ENCODE measurements at places on chromosomes 11 and 22.

DNA sequence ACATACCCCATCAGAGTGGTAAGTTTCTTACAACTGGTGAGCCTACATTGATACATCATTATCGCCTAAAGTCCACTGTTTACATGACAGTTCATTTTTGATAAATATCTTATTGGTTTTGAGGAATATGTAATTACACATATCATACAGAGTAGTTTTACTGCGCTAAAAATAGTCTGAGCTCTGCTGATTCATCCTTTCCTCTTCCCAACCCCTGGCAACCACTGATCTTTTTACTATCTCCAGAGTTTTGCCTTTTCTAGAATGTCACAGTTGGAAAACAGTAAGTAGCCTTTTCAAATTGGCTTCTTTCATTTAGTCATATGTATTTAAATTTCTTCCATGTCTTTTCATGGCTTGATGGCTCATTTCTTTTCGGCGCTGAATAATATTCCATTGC lies 112.8 kb downstream of the LARGE1 start:
- DNase-seq = no peak

GRCh38 chr11:56637500-56637899 lies 4.7 kb downstream of the OR5AP2 start:
- DNase-seq = no peak

- no peak for DNase-seq
Observed at GRCh38 chr11:72209101-72209500, 7.5 kb upstream of the FOLR2 start.

DNA sequence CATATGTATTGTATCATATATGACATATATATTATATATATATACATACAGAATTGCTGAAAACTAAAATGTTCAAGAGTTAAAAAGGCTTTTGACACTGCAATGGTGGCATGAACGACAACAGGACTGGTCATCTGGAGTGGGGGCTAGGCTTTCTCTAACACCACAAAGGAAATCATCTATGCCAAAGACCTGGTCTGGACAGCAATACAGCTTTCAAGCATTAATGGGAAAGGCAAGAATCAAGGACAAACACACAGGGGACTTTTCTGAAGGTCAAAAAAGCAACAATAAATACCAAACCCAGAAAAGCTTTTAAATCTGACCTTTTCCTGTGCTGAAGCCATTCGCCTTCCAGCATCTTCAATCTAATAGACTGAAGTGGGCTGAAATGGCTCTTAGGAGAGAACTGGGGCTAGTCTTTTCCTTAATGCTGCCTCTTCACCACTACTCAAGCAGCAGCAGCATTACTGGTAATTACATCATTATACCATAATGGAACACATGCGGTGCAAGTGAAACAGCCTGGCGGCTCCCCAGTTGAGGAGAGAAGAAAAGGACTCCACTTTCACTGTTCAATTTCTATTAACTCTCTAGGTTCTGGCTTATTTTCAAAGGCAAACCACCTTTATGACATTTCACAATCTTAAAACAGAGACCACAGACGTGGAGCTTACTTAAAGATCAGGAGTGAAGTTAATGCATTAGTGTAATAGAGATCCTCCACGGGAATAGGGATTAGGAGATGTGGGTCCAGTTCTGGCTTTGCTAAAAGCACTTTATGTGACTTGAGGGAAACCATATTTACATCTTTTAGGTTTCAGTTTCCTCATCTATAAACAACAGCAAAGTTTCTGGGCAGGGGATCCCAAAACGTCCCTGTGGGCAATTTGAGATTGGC lies 63.0 kb downstream of the GAB2 start:
- DNase-seq = no peak

GRCh38 chr11:32229576-32230240 lies 138.8 kb downstream of the RCN1 start:
- DNase-seq = no peak

- DNase-seq = no peak
Observed at GRCh38 chr22:48103126-48103875, 1340.9 kb downstream of the TBC1D22A start.

DNA sequence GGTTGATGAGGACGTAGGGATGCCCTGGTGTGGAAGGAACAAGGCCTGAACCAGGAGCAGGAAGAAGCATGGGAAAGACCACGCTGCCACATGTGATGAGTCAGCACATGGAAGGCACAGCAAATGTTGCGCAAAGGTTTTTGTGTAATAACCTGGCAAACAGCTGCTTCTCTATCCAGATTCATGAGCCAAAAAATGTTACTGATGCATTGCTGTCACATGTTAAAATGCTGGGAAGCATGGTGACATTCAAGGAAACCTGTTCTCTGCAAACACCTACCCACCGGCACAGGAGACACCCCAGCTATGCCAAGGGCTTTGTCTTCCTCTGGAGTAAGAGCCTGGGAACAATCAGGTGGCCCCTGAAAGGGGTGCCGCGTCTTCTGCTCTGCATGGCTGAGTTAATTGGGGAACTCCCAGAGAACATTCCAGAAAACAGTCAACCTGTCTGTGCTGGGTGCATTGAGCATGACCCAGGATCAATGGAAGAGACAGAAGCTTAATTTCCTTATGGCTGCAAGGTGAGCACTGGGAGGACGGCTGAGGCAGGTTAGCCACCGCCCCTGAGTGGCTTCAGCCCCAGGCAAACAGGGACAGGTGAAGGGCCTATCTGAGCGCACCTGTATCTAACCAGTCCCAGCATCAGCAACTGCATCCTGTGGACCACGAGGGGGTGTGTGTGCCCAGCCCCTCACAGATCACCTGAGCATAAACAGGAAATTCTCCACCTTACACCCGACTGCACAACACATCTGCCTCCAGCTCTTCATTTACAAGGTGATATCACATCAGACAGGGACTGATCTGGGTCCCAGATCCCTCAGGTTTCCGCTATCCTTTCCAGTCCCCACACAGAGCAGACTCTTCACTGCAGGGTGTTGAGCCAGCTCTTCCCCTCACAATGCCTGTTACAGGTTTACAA lies 108.4 kb downstream of the GGTLC2 start:
- DNase-seq = no peak

DNA sequence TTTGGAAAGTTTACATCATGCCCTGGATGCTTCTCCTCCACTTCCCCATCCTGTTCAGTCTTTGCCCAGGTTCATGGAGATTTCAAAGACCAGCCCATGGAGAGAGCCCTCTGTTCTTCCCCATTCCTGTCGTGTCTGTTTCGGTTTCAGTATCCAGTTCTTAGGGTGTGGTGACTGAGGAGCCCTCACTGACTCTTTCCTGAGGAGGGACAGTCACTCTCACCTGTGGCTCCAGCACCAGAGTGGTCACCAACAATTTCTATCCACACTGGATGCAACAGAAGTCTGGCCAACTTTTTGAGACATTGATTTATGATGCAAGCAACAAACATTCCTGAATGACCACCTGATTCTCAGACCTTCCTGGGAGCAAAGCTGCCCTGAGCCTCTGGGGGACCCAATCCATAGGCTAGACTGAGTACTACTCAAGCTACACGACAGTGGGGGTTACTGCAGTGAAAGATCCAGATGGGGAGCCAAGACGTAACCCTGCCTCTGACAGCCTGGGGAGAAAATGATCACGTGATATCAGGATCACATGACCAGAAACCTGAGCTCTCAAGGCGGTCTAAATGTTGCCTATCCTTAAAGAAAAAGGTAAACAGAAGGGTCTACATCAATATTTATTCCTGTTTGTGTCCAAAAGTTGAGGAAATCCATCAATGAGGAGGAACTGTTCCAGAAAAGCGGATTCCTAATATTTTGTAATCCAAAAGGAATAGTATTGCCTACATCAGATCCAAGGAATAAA lies 76.2 kb upstream of the VPREB1 start:
- no peak for DNase-seq

GRCh38 chr11:130729193-130729592 lies 187.1 kb downstream of the SNX19 start:
- no peak for DNase-seq

- peak; percentile 59 for DNase-seq
Observed at GRCh38 chr22:37599153-37599552, 9.5 kb upstream of the GGA1 start.

DNA sequence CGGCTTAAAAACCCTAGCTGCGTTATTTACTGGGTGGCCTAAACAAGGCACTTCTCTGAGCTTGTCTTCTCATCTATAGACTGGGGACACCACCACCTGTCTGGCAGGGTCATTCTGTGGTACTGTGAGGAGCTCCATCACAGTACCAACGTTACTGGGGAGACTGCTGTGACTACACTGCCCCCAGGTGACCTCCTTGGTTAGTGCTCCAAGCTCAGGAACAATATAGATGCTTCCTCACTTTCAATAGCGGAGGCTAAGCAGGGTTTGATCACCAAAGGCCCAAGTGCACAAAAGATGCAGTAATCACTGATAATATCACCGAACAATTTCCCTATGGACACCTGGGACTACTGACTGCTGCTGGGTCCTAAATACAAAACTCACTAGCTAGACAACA lies 18.8 kb downstream of the PRPF19 start:
- DNase-seq = no peak

DNA sequence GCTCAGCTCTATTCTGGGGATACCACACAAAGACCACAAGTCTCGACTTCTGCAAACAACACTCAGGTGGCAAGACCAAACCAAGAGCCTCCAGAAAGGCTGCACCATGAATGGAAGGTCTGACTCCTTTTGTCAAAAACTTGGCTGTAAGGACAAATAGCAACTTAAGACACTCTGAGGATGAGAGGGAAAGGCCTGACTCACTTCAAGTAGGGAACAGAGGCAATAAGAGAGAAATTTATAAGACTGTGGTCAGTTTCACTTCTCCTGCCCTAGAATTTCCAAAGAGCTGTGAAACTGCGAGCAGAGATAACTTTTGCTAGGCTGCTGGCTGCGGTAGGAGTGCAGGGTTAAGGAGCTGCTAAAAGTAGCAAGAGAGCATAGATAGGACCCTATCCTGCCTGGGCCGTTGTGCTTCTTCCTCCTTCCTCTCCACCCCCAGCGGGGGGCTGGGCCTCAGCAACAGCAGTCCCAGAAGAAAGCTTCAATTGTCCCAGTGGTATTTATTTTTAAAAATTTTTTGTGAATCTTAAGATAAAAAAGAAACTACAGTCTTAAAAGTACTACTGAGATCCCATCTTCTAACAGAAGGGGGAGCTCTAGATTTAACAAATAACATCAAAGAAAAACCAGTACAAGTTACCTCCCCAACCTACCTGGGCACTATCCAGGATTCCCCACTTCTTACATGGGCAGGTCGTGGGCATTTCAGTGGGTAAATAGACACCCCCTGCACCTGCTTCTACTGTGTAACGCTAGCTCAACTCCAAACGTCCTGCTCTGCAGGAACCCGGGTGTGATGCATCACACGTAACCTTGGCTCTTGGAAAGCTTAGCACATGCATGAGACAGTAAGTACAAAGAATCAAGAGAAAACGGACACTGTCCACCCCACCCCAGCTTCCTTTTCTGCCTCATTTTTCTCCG lies 66.4 kb downstream of the SGSM3 start:
- peak; percentile 56 for DNase-seq

GRCh38 chr11:64078905-64079304 lies 43.2 kb downstream of the FLRT1 start:
- no peak for DNase-seq

GRCh38 chr22:37843741-37844089 lies 419 bp downstream of the ANKRD54 start:
- DNase-seq = peak; percentile 93

GRCh38 chr11:128053981-128054931 lies 533.1 kb downstream of the ETS1 start:
- no peak for DNase-seq

DNA sequence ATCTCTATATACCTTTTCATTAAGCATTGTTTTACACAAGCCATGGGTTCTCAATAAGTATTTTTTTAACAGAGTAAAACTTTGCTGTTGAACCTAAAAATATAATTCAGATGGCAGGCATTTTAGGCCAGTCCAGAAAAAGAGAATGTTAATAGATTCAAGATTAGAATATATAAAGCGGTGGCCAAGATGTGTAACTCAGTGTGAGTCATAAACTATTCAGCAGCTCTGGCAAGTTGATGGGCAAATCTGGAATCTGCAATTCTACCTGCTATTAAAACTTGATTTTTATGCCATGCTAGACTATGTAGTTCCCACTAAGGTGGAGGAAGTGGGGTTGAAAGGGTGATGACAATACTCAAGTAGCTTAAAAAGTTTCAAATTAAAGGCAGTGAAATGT lies 45.4 kb downstream of the CASP12 start:
- no peak for DNase-seq

DNA sequence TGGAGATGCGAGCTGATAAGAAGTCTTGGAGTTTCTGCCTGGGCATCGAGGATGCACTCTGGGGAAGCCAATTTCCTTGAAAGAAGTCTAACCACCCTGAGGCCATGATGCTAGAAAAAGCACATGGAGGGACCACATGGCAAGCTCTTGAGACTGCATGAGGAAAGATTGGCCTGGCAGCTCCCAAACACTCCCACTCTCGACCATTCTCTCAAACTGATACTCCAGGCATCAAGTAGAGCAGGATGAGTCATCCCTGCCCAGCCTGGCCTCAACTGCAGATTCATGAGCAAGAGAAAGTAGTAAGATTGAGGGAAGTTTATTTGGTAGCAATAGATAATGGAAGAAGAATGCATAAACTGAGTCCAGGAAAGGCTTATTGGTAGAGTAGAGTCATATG lies 194.3 kb downstream of the KIF18A start:
- DNase-seq = no peak

DNA sequence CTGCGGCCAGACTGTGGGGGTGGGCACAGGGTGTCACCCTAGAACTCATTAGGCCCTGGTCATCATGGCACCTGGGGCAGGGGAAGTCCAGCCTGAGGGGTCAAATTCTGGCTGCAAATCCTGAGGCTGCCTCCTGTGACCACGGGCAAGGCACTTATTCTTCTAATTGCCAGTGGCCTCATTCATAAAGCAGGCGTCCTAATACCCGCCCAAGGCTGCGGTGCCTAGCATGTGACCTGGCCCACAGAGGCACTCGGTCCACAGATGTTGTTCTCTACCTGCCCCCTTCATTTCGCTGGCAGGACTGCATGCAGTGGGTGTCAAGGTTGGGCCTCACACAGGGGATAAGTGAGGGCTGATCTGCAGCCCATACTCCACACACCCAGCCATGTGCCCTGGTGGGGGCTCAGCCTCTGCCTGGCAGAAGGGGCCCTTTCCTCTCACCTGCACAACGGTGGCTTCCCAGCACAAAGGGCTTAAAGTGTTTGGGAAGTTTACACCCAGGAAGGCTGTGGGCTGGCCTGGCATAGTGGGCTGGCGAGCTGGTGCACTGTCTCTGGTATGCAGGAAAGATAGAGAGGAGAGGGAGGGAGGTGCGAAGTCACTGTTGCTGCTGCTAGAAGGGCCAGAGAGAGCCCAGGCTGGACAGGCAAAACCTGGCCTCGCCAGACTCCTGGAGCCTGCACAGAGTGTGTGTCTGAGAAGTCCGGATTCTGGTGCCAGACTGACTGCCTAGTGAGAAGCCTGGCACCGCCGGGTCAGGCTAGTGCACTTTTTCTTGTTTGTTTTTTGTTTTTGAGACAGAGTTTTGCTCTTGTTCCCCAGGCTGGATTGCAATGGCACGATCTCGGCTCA lies 3.2 kb downstream of the MPST start:
- DNase-seq = peak; percentile 78

Measured in osteoblast (primary cell).